GM20000 (cell line): ENCODE measurements at places on chromosomes 6 and 20.
A peak's percentile ranks its signal among the peaks of the same experiment; 100 is the strongest.

DNA sequence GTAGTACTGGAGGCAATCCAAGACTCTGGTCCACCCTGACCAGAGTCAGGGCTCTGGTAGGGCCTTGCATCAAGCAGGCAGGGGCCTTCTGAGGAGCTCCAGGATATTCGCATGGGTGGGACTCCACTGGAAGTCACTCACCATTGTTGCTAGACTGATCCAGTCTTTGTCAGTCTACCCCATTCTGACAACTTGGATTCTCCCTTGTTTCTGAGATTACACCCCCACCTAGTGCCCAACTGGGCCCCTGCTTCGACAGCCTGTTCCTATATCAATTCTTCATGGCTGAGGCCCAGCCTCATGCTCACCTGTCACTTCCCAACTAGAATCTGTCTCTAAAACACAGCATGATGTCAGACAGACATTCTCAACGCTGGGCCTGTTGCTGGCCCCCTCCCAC lies 5.2 kb downstream of the SLC35D3 start:
- peak; percentile 66 for DNase-seq

GRCh38 chr6:68880050-68880813 lies 245.2 kb downstream of the ADGRB3 start:
- no peak for DNase-seq

DNA sequence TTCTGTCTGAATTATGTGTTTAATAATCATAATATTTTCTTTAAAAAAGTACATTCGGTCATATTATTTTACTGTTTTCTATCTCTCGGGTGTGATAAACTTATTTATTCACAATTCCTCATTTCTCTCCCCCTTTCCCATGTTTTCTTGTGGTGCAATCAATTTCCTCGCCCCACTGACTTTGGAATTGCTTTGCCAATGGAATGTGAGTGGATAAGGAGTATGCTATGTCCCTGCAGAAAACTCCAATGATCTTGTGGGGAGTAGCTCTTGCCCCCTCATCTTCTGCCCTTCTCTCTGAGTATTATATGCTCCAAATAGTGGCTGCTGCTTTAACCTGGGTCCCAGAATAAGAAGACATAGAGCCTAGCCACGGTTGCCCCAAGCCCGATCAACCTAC lies 64.1 kb downstream of the HMGN3 start:
- no peak for DNase-seq

DNA sequence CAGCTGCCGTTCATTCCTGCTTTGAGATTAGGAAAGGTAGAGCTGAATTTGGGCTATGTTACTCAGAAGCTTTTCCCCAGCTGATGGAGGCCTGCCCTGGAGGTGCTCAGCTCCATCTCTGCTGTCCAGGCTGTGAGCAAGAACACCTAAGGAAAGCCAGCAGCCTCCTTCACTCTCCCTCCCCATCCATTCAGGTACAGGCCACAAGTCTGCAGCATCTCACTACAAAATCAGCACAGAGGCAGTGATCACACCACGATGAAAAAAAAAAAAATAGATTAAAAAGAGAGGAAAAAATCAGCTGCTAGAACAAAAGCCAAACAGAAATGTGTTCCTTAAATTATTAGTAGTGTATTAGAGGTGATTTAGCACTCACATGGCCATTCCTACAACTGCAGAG lies 515.0 kb downstream of the CDH26 start:
- no peak for DNase-seq

GRCh38 chr6:20716865-20717264 lies 182.6 kb downstream of the CDKAL1 start:
- DNase-seq, result peak; percentile 34

GRCh38 chr20:57868310-57868709 lies 158.5 kb upstream of the PMEPA1 start:
- DNase-seq, result no peak

GRCh38 chr20:45894797-45895196 lies 3.7 kb downstream of the CTSA start:
- DNase-seq, result no peak

DNA sequence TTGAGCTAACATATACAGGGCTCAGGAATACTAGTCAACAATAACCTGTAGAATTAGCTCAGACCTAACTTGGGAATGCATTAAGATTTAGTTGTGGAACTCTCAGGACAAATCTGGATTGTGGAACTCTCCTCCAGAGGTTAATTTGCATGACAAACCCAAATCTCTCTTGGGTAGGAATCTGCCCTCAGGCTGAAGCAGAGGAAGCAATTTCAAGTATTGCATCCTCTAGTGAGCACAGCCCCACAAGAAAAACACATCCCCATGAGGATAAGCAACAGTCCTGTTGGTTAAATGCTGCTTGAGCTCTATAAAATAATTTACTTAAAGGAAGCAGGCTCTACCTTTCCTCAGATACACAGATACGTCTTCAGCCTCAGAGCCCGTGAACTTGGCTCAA lies 170.9 kb upstream of the STXBP5 start:
- no peak for DNase-seq

DNA sequence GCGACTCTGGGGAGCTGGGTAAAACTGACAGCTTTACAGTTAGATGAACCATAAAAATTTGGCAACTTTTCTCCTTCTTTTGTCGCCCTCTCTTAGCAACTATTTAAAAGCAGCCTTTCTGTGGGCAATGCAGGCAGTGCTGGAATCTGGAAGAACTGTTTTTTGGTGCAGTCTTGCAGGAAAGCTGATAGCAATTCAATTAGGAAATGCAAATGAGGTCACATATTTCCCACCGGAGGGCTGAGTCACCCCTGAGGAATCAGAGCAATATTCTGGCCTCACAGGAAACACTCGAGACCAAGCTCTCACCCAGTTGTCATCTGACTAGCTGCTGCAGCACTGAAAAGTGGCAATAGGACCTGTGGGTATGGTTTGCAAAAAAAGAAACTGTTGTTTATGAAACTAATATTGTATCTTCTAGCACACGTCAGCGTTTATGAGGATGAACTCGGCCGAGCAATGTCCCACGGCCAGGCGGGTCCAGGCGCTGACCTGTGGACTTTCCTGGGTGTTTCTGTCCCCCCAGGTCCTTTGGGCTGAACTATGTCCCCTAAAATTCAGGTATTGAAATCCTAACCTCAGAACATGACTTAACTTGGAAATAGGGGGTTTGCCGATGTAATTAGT lies 312.3 kb downstream of the TAF4 start:
- DNase-seq, result no peak

- peak; percentile 93 for DNase-seq
Observed at GRCh38 chr6:1609648-1610496, at the start of gene FOXC1. Gene FOXC1 (plus strand): TSS chr6:1609915. CDS start chr6:1610446, 531 bp downstream.

GRCh38 chr6:166025149-166025898 lies 142.3 kb downstream of the TBXT start:
- DNase-seq, result no peak

- DNase-seq, result no peak
Observed at GRCh38 chr6:842141-842540, 149.2 kb upstream of the EXOC2 start.

DNA sequence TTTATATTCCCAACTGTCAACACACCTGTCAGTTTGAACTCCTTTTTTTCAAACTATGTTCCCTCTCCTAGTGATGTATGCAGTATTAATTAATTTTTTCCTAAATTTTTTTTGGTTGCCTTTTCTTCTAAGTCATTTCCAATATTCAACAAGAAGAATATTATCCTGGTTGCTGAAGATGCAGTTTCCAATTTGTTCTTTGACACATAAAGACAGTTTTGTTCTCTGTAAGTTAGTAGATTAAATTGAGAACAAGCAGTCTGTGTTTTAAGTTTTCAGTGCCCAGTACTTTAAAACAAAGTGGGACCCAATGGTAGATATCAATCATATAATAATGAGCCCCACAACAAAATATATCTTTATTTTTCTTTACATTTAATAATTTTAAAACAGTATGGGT lies 47.3 kb downstream of the GJA1 start:
- DNase-seq, result no peak

GRCh38 chr6:31717499-31718222 lies 2.5 kb downstream of the LY6G6D start:
- no peak for DNase-seq

DNA sequence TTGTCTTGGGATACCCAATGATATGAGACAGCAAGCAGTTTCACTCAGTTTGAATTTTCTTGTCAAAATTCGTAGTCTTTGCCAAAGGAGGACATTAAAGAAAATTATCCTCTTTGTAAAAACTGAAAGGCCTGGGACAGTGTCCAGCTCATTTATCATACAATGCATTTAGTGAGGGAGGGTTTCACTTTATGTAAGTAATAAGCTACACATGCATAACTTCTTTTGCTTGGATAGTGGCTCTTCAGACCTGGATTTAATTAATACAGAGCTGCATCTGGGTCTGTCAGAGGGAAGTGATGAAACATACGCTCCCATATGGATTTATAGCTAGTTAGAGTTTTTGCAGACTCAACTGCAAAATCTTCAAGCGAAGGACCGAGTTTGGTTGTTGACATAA lies 175.6 kb downstream of the PHACTR1 start:
- no peak for DNase-seq

DNA sequence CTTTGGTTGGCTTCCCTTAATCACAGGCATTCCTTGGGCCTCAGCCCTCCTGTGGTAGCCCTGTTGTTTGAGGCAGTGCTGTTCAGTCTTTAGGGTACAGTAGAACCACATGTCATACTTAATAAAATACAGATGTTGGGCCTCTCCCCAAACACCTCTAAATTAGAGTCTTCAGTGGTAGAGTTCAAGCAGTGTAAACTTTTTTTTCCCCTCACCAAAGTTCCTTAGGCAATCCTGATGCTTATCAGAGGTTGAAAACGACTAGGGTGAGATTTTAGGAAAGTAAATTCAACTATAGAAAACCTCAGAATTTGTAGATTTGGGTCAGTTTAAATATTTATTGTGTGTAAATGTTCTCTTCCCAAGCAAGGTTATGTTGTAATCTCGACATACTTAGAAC lies 44.6 kb downstream of the BLTP3A start:
- DNase-seq, result no peak

DNA sequence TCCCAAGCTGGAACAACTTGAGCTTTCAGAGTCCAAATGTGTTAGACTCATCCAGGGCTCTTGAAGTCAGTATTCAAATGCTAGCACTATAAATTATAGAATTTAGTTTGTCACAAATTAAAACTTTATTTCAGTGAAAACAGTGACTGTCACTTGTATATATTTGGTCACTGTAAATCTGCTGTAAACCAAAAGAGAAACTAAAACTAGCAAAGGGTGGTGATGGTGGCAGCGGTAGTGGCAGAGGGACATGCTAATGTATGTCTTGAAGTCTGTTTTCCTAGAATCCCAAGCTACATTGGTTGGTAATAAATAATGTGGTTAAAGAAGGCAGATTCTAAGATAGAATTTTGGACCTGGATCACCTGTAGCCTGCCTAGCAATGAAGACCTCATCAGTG lies 140.4 kb upstream of the CENPW start:
- DNase-seq, result no peak

- DNase-seq, result no peak
Observed at GRCh38 chr6:126261792-126262421, 78.0 kb upstream of the CENPW start.

DNA sequence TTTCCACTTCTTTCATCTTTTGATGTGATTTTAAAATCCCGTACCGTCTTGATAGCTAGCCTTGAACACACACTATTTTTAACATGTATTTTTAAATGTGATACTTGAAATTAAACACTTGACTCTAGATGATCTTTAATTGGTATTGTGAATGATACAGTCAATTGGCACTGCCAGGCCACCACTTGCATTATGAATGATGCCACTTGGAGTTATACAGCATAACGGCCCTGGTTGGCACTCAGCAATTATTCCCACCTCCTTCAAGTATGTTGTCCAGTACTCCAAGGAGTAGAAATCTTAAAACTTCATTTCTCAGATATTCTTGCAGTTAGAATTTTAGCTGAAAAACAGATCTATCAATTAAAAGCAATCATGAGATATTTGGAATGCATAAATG lies 62.9 kb downstream of the TENT5A start:
- DNase-seq, result no peak
